NCI-H2107 (cell line): ENCODE measurements at places on chromosomes 1 and 21.

- no peak for DNase-seq
Measured at GRCh38 chr1:25549273-25550154, 6.1 kb downstream of the LDLRAP1 start.

DNA sequence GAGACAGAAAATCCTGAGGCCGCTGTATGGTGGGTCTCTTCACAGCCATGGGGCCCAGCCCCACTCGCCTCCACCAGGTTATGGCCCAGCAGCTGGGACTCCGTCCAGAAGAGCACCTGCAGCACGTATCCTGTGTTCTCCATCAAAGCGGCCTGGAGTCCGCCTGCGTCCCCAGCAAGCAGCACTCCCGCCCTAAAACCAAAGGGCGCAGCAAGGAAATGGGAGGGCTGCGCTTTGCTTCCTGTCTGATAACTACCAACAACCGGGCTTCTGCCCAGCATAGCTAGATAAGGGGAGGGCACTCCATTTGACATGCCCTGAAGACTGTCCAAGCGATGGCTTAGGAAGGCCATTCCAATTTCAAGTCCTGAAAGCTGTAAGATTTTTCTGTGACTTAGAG is 119.9 kb downstream of the KCNJ15 start:
- DNase-seq: no peak

DNA sequence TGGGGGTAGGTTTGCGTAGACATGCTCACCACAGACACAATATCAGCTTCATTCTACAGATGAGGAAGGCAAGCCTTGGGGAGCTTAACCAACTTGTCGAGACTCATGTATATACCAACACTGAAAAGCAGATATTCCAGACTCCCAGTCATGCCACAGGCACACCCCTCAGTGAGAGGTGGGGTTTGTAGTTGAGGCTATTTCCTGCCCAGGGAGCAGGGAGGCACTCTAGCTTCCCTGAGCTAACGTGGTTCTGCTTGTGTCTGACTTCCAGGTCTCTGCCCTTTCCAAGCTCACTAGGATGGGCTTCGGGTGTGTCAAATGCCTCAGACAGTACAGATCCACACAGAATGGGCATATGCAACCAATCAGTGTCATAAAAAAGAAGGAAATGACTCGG is 122.3 kb upstream of the RUNX1 start:
- no peak for DNase-seq

DNA sequence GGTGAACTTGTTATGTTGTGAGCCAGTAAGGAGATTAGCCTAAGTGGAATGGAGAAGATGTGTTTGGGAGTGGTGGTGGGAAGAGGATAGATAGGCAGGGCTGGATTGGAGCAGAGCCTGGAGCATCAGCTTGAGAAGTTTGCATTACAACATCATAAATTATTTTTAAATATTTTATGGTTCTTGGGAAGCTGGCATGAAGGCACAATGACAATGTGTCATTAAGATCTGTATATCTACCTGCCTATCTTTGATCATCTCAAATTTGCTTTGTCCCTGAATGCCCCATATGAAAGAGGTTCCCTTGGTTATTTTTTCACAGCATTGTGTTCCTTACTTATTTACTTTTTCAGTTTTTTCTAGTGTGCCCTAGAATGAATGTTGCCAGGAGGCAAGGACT is 32.3 kb downstream of the HRNR start:
- DNase-seq: no peak

DNA sequence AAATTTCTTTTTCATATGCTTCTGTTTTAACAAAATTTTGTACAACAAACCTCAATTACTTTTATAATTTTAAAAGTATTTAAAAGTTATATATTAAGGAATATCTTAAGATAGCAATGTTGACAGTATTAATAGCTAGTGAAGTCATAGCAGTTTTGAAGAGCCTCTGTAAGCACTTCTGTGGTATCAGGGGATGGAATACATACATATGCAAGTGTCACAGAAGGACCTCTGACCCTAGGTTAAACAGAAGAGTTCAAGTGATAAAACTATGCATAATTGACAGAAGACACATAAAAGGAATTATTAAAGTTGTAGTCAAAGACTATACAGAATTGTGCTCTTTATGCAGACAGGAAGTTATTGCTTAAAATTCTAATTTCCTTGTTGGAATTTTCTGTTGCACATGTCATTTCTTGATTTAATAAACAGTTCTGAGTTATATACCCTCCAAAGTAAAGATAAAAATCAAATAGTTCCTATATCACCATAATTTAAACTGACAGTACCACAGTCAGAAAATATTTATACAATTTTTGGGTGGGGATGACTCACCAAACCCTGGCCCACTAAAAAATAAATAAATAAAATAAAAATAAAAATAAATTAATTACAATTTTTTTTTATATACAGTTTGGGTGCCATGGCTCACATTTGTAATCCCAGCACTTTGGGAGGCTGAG is 27.1 kb downstream of the IPP start:
- DNase-seq: no peak
